ENCODE measurements at places on chromosomes 2 and 18. TPM values are rescaled to one million over a fixed set of nuclear protein-coding genes. Genes with fewer than 3 reads are reported as not detected.

Gene UGT1A8
- not detected for total RNA-seq

Gene VAMP5
- total RNA-seq = 27.9 TPM

Gene HRH4
- total RNA-seq = not detected

Gene CAPN10
- 30.1 TPM for total RNA-seq

Gene TMEM247
- not detected for total RNA-seq

Gene LRRC30
- not detected for total RNA-seq

Gene VAPA
- 172 TPM for total RNA-seq

Gene HMSD
- 1.8 TPM for total RNA-seq

Gene GLI2
- not detected for total RNA-seq

Gene SPP2
- total RNA-seq = not detected

Gene BARD1
- total RNA-seq = 22.3 TPM

Gene LMAN2L
- total RNA-seq = 4.5 TPM

Gene CYP1B1
- total RNA-seq = 21.7 TPM

GRCh38 chr2:170276925-170277629 lies 99.1 kb downstream of the MYO3B start:
- no peak overlapping the region for H3K27ac ChIP-seq
- peaks cover 11% of the 10 kb centered on the region for H3K27me3 ChIP-seq
- no peak overlapping the region for H3K4me3 ChIP-seq
- DNase-seq = no peak
- H3K4me1 ChIP-seq = no peaks in the 10 kb centered on the region

DNA sequence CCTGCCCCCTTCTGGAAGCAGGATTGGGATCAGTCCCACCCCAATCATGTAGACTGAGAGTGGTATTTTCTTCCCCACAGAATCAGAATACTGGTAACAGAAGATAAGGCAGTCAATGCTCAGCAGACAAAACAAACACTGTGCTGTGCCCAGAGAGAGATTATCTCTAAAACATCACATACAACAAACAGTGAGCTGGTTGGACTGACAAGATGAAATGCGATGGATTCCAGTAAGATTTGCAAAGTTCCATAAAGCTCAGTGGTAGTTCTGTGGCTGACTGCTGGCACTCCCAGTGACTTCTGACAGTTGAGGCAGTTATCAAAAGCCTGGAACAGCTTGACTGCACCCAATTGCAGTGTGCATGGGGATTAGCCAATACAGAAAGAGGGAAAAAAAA lies 311.5 kb upstream of the MGAT5 start:
- no peak overlapping the region for H3K4me3 ChIP-seq
- H3K27ac ChIP-seq = no peak overlapping the region
- no peak for DNase-seq
- no peaks in the 10 kb centered on the region for H3K36me3 ChIP-seq
- peaks cover 9% of the 10 kb centered on the region for H3K27me3 ChIP-seq
- no peaks in the 10 kb centered on the region for H3K4me1 ChIP-seq

- no peaks in the 10 kb centered on the region for H3K27me3 ChIP-seq
- no peak overlapping the region for H3K27ac ChIP-seq
- no peak for DNase-seq
- peaks cover 8% of the 10 kb centered on the region for H3K4me1 ChIP-seq
Observed at GRCh38 chr2:44164617-44165016, 4.1 kb upstream of the PPM1B start.

GRCh38 chr18:37303009-37303408 lies 262.6 kb downstream of the CELF4 start:
- no peaks in the 10 kb centered on the region for H3K27me3 ChIP-seq
- H3K27ac ChIP-seq = no peak overlapping the region
- no peak overlapping the region for H3K4me3 ChIP-seq
- no peak for DNase-seq
- H3K4me1 ChIP-seq = no peaks in the 10 kb centered on the region

- no peaks in the 10 kb centered on the region for H3K36me3 ChIP-seq
- no peak overlapping the region for H3K27ac ChIP-seq
- no peaks in the 10 kb centered on the region for H3K4me1 ChIP-seq
- H3K27me3 ChIP-seq = peaks cover 13% of the 10 kb centered on the region
- DNase-seq = no peak
Observed at GRCh38 chr18:59546188-59546587, 151.0 kb downstream of the CCBE1 start.

- peaks cover 16% of the 10 kb centered on the region for H3K4me1 ChIP-seq
- peaks cover 12% of the 10 kb centered on the region for H3K27me3 ChIP-seq
- H3K36me3 ChIP-seq = no peaks in the 10 kb centered on the region
- no peak overlapping the region for H3K27ac ChIP-seq
- no peak for DNase-seq
Observed at GRCh38 chr2:8441986-8442385, 239.9 kb upstream of the ID2 start.

GRCh38 chr2:64298161-64298560 lies 153.9 kb upstream of the PELI1 start:
- no peak for DNase-seq
- H3K27me3 ChIP-seq = peaks cover 3% of the 10 kb centered on the region
- H3K4me3 ChIP-seq = no peak overlapping the region
- H3K4me1 ChIP-seq = peaks cover 15% of the 10 kb centered on the region

DNA sequence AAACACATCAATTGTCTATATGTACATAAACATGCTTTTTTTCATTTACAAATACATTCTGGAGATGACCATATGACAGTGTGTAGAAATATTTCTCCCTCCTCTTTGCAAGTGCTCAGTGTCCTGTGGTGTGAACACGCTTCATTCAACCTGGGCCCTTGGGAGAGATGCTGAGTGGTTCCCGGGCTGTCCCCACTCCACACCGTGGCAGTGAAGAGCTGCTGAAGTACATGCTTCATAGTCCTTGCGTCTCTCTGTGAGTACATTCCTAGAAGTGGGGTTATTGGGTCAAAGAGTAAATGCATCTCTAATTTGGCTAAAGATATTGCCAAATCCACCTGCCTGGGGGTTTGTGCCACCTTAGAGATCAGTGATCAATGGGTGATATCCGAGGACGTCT lies 6.5 kb upstream of the GPR35 start:
- H3K36me3 ChIP-seq = peaks cover 27% of the 10 kb centered on the region
- H3K27ac ChIP-seq = no peak overlapping the region
- H3K4me1 ChIP-seq = peaks cover 28% of the 10 kb centered on the region
- no peak overlapping the region for H3K4me3 ChIP-seq
- DNase-seq = peak; percentile 0
- H3K27me3 ChIP-seq = no peaks in the 10 kb centered on the region

- no peaks in the 10 kb centered on the region for H3K4me1 ChIP-seq
- DNase-seq = no peak
- H3K4me3 ChIP-seq = no peak overlapping the region
- H3K27ac ChIP-seq = no peak overlapping the region
- no peaks in the 10 kb centered on the region for H3K27me3 ChIP-seq
Observed at GRCh38 chr2:20194097-20195015, 30.6 kb downstream of the SDC1 start.

DNA sequence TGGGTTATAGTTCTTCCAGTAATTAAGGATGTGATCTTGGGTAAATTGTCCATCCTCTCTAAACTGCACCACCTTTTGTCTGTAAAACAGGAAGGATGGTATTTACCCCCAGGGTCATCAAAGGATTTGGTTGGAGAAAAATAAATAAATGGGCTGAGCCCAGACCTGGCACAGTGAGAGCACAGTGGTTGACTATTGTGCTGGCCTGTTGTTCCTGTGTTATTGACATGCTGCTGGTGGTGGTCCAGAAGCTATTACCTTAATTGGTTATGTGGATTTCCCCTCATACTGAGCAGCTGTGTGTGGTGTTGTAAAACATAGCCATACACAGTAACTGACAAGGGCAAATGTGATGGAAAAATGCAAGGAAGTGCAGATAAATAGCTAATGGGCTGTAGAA lies 746 bp upstream of the IL37 start:
- no peak overlapping the region for H3K27ac ChIP-seq
- no peaks in the 10 kb centered on the region for H3K36me3 ChIP-seq
- no peaks in the 10 kb centered on the region for H3K27me3 ChIP-seq
- H3K4me3 ChIP-seq = no peak overlapping the region
- H3K4me1 ChIP-seq = peaks cover 7% of the 10 kb centered on the region

DNA sequence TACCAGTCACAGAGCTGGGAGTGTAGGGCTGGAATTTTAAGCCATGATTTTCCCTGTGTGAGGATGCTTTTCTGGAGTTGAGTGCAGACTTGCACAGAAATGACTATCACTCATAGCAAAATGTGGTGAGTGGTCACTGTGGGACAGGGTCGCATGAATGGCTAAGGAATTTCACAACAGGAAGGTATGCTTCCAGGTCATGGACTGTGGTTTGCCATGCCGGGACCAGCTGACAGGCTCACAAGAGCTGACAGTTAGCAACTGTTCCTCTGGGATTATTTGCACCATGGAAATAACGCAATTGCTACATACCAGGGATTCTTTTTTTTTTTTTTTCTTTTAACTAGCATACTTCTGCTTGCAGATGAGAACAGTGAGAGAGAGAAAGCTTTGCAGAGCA lies 3.8 kb upstream of the UXS1 start:
- peaks cover 7% of the 10 kb centered on the region for H3K4me1 ChIP-seq
- no peaks in the 10 kb centered on the region for H3K27me3 ChIP-seq
- no peak overlapping the region for H3K4me3 ChIP-seq
- no peak overlapping the region for H3K27ac ChIP-seq
- peaks cover 3% of the 10 kb centered on the region for H3K36me3 ChIP-seq

DNA sequence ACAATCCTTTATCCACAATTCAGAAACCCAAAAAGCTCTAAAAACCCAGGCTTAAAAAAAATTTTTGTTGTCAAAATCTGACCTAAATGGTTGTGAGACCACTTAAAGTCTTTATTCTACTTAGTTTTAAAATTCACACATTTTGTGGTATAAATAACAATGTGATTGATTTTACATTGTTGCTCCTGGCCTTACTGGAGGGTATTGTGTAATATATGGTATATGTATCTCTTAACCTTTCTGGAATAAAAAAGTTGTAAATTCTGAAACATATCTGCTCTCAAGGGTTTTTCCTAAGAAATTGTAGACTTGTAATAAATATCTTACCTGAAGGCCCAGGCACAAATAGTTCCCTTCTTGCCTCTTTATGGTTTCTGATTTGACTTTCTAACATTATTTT lies 73.3 kb upstream of the PNPT1 start:
- no peak overlapping the region for H3K27ac ChIP-seq
- H3K4me3 ChIP-seq = no peak overlapping the region
- no peaks in the 10 kb centered on the region for H3K4me1 ChIP-seq
- no peak for DNase-seq
- H3K27me3 ChIP-seq = peaks cover 22% of the 10 kb centered on the region

DNA sequence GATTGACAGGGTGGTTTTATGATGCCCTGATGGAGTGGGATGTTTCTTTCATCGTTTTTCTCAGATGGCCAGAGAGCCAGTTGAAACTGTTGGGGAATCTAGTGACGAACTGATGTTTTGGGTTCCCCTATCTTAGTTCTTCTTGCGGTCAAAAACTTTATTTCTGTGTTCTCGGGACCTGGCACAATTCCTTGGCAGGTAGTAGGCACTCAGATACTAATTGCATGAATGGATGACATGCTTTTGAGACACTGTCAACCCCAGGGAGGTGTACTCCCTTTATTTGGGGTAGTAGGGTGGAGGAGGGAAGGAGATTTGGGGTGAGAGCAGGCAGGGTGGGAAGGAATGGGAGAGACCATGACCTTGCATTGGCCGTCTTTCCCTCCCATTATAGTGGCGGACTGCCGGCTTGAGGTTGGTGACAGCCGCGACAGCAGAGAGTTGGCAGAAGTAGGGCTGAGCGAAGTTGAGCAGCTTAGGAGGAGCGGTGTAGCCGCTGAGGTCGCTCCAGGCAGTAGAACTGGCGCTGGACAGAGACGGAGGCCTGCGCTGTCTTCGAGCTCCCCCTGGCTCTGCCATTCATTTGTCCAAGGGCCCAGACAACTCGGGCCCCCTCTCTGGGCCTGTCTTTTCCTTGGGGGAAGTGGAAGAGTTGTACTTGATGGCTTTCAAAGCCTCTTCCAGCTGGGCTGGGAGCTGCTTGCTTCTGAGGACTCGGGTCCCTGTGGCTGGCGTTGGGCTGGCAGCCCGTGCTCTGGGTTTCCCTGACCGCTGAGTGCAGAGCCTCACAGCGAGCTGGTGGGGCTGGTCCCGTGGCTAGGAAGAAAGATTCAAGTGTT lies 2.6 kb downstream of the TET3 start:
- H3K36me3 ChIP-seq = peaks cover 60% of the 10 kb centered on the region
- peak; percentile 36 for DNase-seq
- H3K27ac ChIP-seq = peak overlapping the region; percentile 90
- H3K4me3 ChIP-seq = peak overlapping the region; percentile 86
- no peaks in the 10 kb centered on the region for H3K27me3 ChIP-seq

GRCh38 chr18:9565407-9565806 lies 49.0 kb downstream of the PPP4R1 start:
- H3K36me3 ChIP-seq = peaks cover 10% of the 10 kb centered on the region
- no peak for DNase-seq
- H3K27me3 ChIP-seq = no peaks in the 10 kb centered on the region
- H3K27ac ChIP-seq = no peak overlapping the region
- no peaks in the 10 kb centered on the region for H3K4me1 ChIP-seq

- peaks cover 1% of the 10 kb centered on the region for H3K36me3 ChIP-seq
- no peak overlapping the region for H3K27ac ChIP-seq
- no peaks in the 10 kb centered on the region for H3K4me1 ChIP-seq
- H3K27me3 ChIP-seq = peaks cover 3% of the 10 kb centered on the region
Observed at GRCh38 chr2:215604606-215605005, 168.7 kb upstream of the FN1 start.

- no peak overlapping the region for H3K4me3 ChIP-seq
- no peaks in the 10 kb centered on the region for H3K27me3 ChIP-seq
Observed at GRCh38 chr2:55511508-55512124, 7.9 kb upstream of the CFAP36 start.

- no peaks in the 10 kb centered on the region for H3K4me1 ChIP-seq
- H3K27me3 ChIP-seq = no peaks in the 10 kb centered on the region
- no peak overlapping the region for H3K4me3 ChIP-seq
- H3K36me3 ChIP-seq = no peaks in the 10 kb centered on the region
- H3K27ac ChIP-seq = no peak overlapping the region
Observed at GRCh38 chr2:37405781-37406180, 61.4 kb downstream of the QPCT start.

GRCh38 chr2:55011831-55012671 lies 38.2 kb downstream of the RTN4 start:
- H3K36me3 ChIP-seq = peaks cover 4% of the 10 kb centered on the region
- no peak for DNase-seq
- H3K4me1 ChIP-seq = peaks cover 54% of the 10 kb centered on the region
- H3K4me3 ChIP-seq = no peak overlapping the region
- no peaks in the 10 kb centered on the region for H3K27me3 ChIP-seq
- H3K27ac ChIP-seq = no peak overlapping the region

- H3K27me3 ChIP-seq = no peaks in the 10 kb centered on the region
- H3K27ac ChIP-seq = peak overlapping the region; percentile 96
- H3K36me3 ChIP-seq = peaks cover 27% of the 10 kb centered on the region
- peaks cover 39% of the 10 kb centered on the region for H3K4me1 ChIP-seq
- no peak for DNase-seq
Observed at GRCh38 chr18:68714366-68714711, 569 bp downstream of the TMX3 start.

- H3K4me3 ChIP-seq = no peak overlapping the region
- no peaks in the 10 kb centered on the region for H3K36me3 ChIP-seq
- no peak overlapping the region for H3K27ac ChIP-seq
- no peak for DNase-seq
Observed at GRCh38 chr2:164657129-164657528, 35.8 kb upstream of the GRB14 start.

DNA sequence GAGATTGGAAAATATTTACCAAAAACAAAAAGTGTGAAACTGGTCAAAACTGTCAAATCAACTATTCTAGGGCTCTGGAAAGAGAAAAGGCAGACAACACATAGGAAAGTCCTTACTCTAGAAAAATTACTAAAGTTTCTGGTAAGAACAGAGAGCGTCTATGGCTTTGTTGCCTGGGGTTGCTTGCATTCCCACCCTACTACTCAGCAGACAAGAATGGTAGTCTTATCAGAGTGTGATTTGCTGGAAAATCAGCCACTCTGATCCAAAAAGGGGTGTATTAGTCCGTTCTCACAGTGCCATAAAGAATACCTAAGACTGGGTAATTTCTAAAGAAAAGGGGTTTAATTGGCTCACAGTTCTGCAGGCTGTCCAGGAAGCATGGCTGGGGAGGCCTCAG lies 50.3 kb upstream of the CDH20 start:
- DNase-seq = no peak
- H3K27me3 ChIP-seq = no peaks in the 10 kb centered on the region
- H3K36me3 ChIP-seq = no peaks in the 10 kb centered on the region
- H3K27ac ChIP-seq = no peak overlapping the region

Measured in activated naive CD8-positive, alpha-beta T cell treated with anti-CD3 and anti-CD28 coated beads for 36 hours (primary cell).